ENCODE measurements at places on chromosomes 7 and 10. TPM values are rescaled to one million over a fixed set of nuclear protein-coding genes. Genes with fewer than 3 reads are reported as not detected.

ANKRD26 gene
- total RNA-seq: 5.2 TPM

MYOF gene
- total RNA-seq: 10.8 TPM

CUBN gene
- total RNA-seq: 0.81 TPM

PRF1 gene
- 141 TPM for total RNA-seq

PNLIPRP2 gene
- total RNA-seq: not detected

AKR1D1 gene
- not detected for total RNA-seq

LRRC61 gene
- total RNA-seq: 26.8 TPM

ODAD2 gene
- total RNA-seq: not detected
